ENCODE measurements at places on chromosomes 2 and 18.

DNA sequence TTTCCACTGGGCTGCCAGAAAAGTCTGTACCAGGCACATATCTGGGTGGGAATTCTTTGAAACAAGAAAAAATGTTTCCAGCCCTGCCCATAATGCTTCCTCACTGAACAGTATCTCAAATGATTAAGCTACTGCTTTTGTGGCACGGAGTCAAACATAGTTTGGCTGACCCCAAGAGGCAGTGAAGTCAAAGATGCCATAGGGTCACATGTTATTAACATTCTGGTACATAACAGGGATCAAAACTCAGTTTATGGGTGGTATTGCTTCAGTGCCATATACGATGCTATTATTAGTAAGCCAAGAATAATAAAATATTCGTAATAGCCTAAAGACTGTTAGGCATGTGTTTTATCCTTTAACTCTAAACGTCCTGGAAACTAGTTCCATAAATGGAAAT, 112.4 kb downstream of the FEZ2 start:
- DNase-seq = no peak

DNA sequence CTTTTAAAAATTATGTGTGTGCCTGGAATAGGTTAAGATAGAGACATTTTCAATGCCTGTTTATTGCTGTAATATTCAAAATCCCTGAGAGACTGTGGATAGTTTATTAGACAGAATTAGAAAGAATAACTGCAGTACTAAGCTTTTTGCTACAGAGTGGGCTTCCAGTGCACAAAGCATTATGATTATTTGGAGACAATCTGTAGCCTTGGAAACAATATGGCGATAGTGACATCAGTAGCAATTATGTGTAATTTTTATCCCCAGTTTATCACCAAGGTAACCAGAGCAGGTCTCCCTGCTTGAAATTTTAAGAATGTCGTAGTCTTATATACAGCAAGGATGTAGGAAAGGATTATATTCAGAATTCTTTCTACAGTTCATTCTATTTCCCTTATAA, 100.0 kb downstream of the MYO3B start:
- no peak for DNase-seq

- DNase-seq = no peak
Observed at GRCh38 chr2:9631878-9632700, 1.3 kb upstream of the YWHAQ start.

DNA sequence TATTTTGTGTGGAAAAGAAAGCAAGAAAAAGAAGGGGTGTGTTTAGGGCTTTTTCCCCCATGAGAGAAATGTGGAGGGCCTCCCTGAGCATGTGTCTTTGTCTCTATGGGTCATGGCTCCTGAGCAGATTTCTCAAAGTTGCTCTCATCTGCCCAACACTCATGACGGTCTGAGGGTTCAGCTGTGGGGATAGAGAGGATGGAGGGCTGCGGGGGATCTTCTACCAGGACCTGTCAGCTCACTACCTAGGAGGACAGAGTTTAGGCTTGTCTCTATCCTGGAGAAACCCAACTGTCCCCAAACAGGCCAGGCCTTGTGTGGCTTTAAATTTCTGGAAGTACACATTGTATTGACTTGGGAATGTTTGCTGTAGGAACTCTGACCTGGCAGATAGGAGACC, 342.2 kb downstream of the MYCN start:
- no peak for DNase-seq

DNA sequence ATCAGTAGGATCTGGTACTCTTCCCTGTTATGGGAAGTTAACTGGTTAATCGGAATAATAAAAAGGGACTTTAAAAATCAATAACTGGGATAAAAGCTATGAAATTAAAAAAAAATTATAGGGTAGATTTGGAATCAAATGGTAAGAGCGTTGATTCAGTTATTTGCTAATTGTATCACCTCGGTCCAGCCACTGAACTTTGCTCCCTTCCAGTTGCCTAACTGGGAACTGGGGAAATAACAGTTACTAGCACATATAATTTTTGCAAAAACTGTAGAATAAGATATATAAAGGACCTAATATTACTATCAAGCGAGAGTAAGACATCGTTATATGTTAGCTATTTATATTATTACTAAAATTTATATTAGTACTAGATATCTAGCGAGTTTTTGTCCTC, 302.1 kb downstream of the LRP1B start:
- no peak for DNase-seq

DNA sequence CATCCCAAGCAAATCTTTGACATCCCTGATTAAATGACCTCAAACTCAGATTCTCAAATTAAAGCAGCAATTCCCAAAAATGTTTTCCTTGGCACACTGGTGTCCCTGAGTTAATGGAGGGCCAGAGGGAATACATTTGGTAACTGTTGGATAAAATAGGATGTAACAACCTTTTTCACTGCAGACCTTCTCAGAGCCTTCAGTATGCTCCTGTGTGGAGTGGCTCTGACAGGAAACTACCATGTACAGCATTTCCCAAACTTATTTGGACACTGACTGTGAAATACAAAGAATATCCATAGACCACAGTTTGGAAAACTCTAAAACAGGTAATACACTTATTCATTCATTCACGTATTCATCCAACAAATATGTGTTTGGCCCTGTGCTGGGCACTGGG, 91.8 kb downstream of the TFCP2L1 start:
- no peak for DNase-seq

DNA sequence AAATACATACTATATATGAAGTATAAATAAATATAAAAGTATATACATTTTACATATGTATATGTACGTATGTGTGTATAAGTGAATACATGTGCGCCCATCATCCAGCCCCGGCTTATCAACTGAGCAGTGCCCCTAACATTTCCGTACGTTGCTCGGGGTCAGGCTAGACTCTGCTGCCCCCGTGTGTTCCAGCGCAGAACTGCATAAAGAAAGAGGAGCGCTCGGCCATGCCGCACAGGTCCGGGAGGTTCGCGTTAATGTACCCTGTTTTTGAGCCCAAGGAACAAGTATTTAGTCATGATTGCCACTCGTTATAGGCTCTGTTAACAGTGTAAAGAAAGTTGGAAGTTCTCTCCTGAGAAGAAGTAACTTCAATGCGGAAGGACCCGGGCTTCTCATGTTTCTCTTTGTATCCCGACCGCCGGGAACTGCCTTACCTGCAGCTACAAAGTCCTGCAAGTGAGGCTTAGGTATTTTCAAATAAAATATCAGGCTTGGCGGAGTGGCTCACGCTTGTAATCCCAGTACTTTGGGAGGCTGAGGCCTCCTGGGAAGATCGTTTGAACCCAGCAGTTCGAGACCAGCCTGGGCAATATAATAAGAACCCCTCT, 55.7 kb downstream of the CD8B2 start:
- peak; percentile 80 for DNase-seq

- DNase-seq = no peak
Observed at GRCh38 chr2:126751477-126751876, 95.5 kb downstream of the GYPC start.

GRCh38 chr2:216702756-216703155, 7.4 kb upstream of the IGFBP5 start:
- no peak for DNase-seq

- no peak for DNase-seq
Observed at GRCh38 chr2:85972355-85972754, 83.6 kb upstream of the ST3GAL5 start.

- no peak for DNase-seq
Observed at GRCh38 chr2:151905963-151906632, 77.9 kb upstream of the ARL5A start.

DNA sequence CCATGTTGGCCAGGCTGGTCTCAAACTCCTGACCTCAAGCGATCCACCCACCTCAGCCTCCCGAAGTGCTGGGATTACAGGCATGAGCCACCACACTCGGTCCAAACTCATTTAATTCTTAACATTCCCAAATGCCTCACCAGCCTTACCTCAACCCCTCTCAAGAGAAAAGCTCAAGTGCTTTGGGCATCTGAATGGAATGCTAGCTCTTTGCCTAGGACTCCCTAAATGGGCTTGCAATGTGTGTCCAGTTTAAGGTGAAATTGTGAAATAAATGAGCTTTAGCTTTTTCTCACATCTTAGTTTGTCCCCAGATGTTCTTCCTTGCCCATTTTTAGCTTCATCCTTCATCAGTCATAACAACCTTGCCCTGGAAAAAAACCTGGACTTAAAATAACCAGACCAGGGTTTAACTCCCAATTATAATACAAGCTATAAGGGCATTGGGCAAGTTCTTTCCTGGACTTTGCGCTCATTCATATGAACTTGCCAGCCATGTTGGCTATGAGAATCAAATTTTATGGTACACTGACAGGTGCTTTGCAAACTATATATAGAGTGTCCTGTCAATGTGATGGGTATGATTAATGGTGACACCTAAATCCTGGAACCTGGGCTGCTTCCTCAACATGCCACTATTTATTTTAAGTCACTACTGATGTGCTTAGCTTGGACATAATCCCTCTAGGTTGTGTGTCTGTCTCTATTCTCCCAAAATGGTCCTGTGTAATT, 95.1 kb upstream of the SERPINE2 start:
- DNase-seq = no peak

DNA sequence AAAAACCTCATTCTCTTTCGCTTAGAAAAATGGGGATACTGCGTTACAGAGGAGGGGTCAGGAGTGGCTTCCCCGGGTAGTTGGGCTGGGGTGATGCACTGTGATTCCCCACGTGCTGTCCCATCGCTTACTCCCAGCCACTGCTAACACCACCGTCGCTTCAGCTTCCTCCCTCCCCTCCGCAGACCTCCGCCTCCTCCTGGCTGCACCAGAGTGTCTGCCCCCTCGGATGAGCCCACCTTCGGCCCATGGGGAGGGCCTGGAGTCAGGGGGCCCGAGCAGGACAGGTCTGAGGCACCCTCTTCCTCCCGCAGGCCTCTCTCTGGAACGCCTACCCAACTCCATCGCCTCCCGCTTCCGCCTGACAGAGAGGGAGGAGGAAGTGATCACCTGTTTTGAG, 59.1 kb upstream of the MCFD2 start:
- DNase-seq = no peak

GRCh38 chr2:95031726-95032116, 6.2 kb downstream of the MAL start:
- DNase-seq = no peak

DNA sequence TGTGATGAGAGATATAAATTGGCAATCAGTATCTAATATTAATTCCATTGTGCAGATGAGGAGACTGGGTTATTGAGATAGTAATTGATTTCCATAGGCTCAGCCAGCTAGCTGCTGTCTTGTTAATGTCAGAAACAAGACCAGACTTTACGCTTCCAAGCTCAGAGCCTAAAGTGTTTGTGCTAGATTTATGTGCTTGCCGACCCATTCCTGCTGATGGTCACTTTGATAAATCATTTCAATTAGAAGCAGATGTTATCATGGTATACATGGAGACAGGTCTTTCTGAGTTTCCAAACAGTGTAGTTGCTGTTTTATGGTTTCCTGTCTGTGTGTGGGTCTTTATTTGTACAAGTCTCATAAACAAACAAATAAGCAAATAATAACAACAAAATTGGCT, 92.8 kb downstream of the AQP4 start:
- no peak for DNase-seq
